Stimulated activated CD4-positive, alpha-beta T cell treated with anti-CD3 and anti-CD28 coated beads, Interleukin-15, amount 100 ng/mL, for 24 hours (primary cell): ENCODE measurements at places on chromosomes 12 and 14.

GRCh38 chr12:98532687-98533304, 17.4 kb downstream of the TMPO start:
- no peak for DNase-seq

- no peak for DNase-seq
Observed at GRCh38 chr14:26255213-26255612, 342.6 kb downstream of the NOVA1 start.

DNA sequence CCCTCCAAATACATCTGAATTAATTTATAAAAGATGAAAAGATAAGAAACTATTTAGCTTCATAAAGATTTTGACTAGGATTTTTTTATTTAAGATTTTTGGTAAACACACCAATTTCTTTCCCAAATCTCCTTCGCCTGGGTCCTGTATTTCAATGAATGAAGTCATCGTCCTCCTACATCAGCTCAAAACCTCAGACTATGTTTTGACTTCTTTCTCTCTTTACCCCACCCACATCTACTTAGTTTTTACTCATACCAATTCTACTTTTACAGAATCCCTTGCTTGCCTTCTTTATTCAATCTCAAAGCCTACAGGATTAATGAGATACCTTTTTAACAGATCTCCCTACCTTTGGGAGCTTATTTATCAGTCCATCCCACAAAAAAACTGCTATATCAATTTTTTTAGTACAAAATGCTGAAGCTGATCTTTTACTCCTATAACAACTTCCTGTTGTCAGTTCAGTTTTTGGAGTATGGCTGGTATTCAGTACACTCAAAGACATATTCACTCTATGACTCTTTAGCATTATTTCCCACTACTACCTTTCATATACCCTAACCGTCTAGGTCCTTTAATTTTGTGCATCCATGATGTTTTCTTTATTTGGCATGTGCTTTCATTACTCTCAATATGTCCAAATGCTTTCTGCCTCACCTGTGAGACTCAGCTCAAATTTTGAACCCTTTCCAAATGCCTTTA, 18.7 kb upstream of the CCDC91 start:
- no peak for DNase-seq

- DNase-seq: no peak
Observed at GRCh38 chr14:74979029-74979428, 23.6 kb upstream of the PGF start.

DNA sequence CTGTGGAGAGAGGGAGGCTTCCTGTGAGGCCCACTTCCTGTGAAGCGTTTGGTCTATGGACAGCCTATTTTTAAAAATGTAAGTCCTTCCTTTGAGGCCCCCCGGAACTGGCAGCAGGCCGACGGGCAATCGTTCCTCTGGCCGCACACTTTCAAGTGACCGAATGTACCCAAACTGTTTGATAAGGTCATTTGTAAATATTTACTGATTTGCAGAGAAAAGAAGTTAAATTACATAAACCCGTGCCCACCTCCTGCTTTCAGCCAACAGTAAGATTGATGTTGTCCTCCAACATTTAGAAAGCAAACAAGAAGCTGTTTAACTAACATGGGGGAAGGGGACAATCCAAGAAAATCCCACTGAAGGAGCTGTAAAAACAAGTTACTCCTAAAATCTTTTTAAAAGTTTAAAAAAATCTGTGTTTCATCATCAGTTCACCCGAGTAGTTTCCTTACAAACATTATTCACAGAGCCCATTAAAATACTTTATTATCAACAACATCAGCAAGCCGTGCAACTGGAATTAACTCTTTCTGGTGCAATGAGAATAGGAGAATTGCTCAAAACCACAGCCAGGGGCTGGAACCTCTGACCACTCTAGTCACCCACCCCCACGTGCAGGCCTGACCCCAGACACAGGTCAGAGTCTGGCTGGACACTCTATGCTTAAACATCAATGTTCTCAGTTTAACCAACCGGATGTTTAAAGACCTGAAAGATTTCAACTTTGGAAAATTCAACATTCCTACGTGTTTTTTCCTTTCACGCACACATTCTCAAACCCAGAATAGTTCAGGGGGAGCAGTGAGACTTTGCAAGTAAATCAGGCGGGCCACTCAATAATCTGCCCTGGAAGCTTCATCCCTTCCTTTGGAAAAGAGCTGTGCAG, 65.3 kb downstream of the FOXN3 start:
- no peak for DNase-seq

- DNase-seq: no peak
Observed at GRCh38 chr14:64158608-64159007, 135.6 kb downstream of the ESR2 start.

DNA sequence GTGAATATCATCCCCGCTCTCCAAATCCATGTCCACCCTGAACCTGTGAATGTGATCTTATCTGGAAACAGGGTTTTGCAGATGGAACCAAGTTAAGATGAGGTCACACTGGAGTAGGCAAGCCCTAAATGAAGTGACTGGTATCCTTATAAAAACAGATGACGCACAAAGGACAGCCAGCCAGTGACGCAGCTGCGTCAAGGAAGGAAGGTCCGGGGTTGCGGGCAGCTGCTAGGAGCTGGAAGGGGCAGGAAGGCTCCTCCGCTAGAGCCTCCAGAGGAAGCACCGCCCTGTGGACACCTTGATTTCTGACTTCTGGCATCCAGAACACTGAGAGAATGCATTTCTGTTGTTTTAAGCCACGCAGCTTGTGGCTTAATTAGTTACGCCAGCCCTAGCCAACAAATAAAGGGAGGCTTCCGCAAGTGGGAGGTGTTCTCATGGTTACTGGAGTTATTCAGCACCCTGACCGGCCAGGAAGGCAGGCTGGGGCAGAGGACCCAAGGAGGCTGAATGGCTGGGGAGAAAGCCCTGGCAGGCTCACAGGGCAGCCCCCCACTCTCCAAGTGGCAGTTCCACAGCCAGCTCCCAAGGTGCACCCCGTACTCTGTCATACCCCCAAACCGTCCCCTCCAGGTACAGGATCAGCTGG, 127.6 kb upstream of the NCOR2 start:
- DNase-seq: no peak

GRCh38 chr12:64412459-64412858, 8.3 kb downstream of the XPOT start:
- no peak for DNase-seq

GRCh38 chr14:100279133-100279532, 27.1 kb downstream of the SLC25A29 start:
- no peak for DNase-seq

DNA sequence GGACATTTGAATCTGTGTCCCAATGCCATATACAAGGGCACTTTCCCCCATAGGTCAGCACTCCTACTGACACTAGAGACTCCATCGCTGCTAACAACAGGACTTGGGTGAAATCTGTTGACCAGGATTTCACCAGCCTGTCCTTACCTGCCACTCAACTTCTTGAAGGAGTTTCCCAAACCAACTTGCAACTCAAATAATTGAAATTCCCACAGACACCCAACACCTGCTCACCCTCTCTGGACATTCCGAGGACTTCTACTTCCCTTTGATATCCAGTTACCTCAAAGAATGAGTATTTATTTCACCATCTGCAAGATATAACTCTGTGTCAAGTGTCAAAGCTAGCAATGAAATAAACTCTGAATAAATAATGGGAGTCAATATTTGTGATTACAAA, 44.6 kb downstream of the LLPH start:
- DNase-seq: no peak

GRCh38 chr12:3713483-3713882, 39.4 kb downstream of the CRACR2A start:
- no peak for DNase-seq
